Type B pancreatic cell (in vitro differentiated cells): ENCODE measurements at places on chromosomes 7 and 10. TPM values are rescaled to one million over a fixed set of nuclear protein-coding genes. Genes with fewer than 3 reads are reported as not detected.

Gene VGF
- 4.2 and 4.4 TPM in 2 replicates for total RNA-seq

Gene DGKI
- 1.8 and 2.8 TPM in 2 replicates for total RNA-seq

Gene FAM13C
- total RNA-seq: 5.6 and 10.1 TPM in 2 replicates

Gene CNPY1
- total RNA-seq: not detected in 2 replicates

Gene KEL
- 1.6 and 2.8 TPM in 2 replicates for total RNA-seq

Gene WEE2
- not detected in 2 replicates for total RNA-seq

Gene FGFR2
- total RNA-seq: 68.8 and 173 TPM in 2 replicates

Gene CPED1
- 0.88 and 45.4 TPM in 2 replicates for total RNA-seq

Gene CDK14
- total RNA-seq: 38.1 and 43.5 TPM in 2 replicates

Gene CAV1
- 14.4 and 56.1 TPM in 2 replicates for total RNA-seq

Gene LIPA
- 26.9 and 46.4 TPM in 2 replicates for total RNA-seq

DNA sequence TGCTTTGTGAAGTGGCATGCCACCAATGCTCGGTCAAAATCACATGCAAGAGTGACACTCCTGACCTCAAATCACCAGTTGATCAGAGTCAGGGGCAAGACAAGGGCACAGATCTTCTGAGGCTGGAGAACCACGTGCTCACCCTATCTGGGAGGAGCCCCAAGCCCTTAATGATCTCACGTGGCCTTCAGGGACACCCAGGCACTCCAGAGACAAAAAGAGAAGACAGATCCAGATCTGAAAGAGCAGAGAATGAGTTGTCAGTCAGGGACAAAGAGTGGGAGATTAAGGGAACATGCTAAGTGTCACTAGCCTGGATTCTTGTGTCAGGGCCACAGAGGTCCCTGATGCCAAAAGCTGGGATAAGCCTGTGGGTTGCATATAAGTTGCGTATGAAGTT lies 134.3 kb downstream of the PLXNA4 start:
- no peak overlapping the region for H3K4me3 ChIP-seq
- DNase-seq: no peak
- H3K36me3 ChIP-seq: no peaks in the 10 kb centered on the region
- no peak overlapping the region for H3K27ac ChIP-seq

DNA sequence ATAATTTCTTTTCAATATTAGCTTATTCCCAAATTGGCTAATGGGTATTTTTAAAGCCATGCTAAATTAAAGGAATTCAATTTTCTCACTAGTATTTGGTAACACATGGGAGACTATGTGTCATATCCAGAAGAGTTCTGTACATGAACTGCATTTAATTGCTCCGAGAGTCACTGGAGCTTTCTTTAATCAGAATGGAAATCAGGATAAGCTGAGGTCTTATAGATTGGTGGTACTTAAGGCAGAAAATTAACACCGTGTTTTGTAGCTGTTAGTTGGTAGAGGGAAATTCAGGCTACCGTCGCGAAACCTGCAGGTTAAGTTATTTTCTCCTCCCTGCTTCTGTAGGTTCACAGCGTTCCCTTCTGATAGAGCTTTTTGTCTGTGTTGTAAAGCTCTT lies at the start of gene WEE2:
Gene WEE2, plus strand, starts transcription at position 3 of the 400 bp plus-strand sequence. CDS start 406 bp downstream, outside the sequence.
- no peak for DNase-seq
- H3K36me3 ChIP-seq: no peaks in the 10 kb centered on the region
- H3K4me1 ChIP-seq: peaks cover 4% of the 10 kb centered on the region
- H3K27me3 ChIP-seq: peaks cover 22% of the 10 kb centered on the region
- no peak within 1 kb of the TSS for H3K4me3 ChIP-seq
- no peak within 1 kb of the TSS for H3K27ac ChIP-seq

DNA sequence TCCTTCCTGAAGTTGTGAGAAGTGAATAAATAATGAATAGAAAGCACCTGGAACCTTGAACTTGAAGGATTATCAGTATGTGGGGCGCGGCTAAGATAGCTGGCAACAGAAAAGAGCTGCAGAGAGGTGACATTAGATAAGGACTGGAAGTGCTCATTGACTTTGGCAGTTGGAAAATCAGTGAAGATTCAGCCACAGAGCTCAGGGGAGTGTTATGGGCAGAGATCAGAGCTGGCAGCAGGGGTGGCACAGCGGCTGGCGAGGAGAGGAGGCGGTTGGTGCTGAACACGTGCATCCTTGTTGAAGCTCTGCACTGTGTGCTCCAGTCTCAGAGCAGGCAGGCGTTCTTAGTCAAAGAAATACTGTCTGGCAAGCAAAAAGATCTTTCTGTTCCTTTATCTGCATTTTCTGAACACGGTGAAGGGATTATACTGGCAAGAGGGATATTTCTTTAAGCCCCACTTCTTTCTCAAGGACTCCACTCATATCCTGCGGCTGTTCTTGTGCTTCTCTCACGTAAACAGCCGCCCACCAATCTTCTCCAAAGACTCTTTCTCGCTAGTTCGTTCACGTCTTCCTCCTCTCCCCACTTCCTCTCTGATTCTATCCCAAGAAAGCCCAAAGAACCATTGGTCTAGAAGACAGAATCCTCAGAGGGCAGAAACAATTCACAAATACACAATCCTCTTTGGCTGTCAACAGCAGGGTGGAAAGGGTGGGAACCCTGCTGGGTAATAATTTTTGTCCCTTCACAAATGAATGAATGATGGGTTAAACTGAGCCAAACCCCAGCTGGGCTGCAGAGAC lies 38.6 kb upstream of the ADD3 start:
- no peaks in the 10 kb centered on the region for H3K27me3 ChIP-seq
- no peak for DNase-seq
- H3K4me3 ChIP-seq: peak overlapping the region; percentile 25
- peaks cover 52% of the 10 kb centered on the region for H3K4me1 ChIP-seq
- H3K27ac ChIP-seq: peak overlapping the region; percentile 17
- no peaks in the 10 kb centered on the region for H3K36me3 ChIP-seq

DNA sequence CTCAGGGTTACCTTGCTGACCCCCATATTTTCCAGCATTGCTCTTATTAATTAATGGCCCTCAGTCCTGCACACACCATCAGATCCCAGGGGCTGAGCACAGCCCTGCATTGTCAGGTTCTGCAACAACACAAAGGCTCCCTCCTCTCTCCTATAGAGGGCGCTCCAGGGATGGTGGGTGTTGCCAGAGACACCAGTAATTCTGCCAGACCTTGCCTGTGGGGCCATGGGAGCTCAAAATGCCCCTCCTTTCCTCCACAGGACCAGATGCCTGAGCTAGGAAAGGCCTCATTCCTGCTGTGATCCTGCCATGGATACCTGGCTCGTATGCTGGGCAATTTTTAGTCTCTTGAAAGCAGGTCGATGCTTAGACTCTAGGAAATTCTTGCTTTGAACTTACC lies 42.8 kb upstream of the PRSS58 start:
- peaks cover 4% of the 10 kb centered on the region for H3K27me3 ChIP-seq
- no peak overlapping the region for H3K4me3 ChIP-seq
- H3K27ac ChIP-seq: no peak overlapping the region
- H3K4me1 ChIP-seq: no peaks in the 10 kb centered on the region
- no peaks in the 10 kb centered on the region for H3K36me3 ChIP-seq

GRCh38 chr7:209906-210305 lies 17.5 kb downstream of the FAM20C start:
- no peaks in the 10 kb centered on the region for H3K36me3 ChIP-seq
- no peaks in the 10 kb centered on the region for H3K27me3 ChIP-seq

- H3K27me3 ChIP-seq: no peaks in the 10 kb centered on the region
- no peak overlapping the region for H3K27ac ChIP-seq
- DNase-seq: no peak
- H3K4me3 ChIP-seq: no peak overlapping the region
- peaks cover 10% of the 10 kb centered on the region for H3K36me3 ChIP-seq
- no peaks in the 10 kb centered on the region for H3K4me1 ChIP-seq
Observed at GRCh38 chr10:21030091-21030490, 133.0 kb upstream of the NEBL start.

GRCh38 chr10:123146894-123147634 lies 872 bp upstream of the HMX2 start:
- H3K36me3 ChIP-seq: peaks cover 3% of the 10 kb centered on the region
- DNase-seq: no peak
- peak overlapping the region; percentile 21 for H3K27ac ChIP-seq
- peak overlapping the region; percentile 26 for H3K4me3 ChIP-seq

GRCh38 chr10:61390851-61391250 lies 62.3 kb downstream of the TMEM26 start:
- H3K27me3 ChIP-seq: peaks cover 8% of the 10 kb centered on the region
- no peak overlapping the region for H3K4me3 ChIP-seq
- H3K4me1 ChIP-seq: no peaks in the 10 kb centered on the region

GRCh38 chr7:45978010-45978681 lies 57.1 kb upstream of the IGFBP3 start:
- DNase-seq: no peak
- H3K27ac ChIP-seq: peak overlapping the region; percentile 97
- peaks cover 8% of the 10 kb centered on the region for H3K36me3 ChIP-seq
- H3K27me3 ChIP-seq: no peaks in the 10 kb centered on the region
- peak overlapping the region; percentile 78 for H3K4me3 ChIP-seq
- H3K4me1 ChIP-seq: peaks cover 22% of the 10 kb centered on the region

DNA sequence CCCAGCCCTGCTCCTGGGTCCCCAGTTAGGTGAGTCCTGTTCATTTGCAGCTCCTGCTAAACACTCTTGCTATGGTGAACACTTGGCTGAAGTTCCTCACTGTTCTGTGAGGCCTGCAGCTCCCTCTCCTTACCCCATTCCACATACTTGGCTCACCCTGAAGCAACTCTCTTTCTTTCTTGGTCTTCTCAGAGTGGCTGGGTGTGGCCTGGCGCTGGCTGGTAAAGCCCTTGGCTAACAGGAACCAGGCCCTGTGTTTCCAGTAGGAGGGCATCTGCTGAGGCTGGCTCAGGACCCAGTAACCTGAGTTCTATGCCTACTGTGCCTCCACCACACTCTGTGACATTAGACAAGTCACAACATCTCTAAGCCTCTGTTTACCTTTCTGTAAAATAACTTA lies 53.1 kb upstream of the COL13A1 start:
- H3K27me3 ChIP-seq: peaks cover 39% of the 10 kb centered on the region
- DNase-seq: no peak
- no peak overlapping the region for H3K4me3 ChIP-seq
- H3K4me1 ChIP-seq: peaks cover 52% of the 10 kb centered on the region
- H3K36me3 ChIP-seq: no peaks in the 10 kb centered on the region
- no peak overlapping the region for H3K27ac ChIP-seq

DNA sequence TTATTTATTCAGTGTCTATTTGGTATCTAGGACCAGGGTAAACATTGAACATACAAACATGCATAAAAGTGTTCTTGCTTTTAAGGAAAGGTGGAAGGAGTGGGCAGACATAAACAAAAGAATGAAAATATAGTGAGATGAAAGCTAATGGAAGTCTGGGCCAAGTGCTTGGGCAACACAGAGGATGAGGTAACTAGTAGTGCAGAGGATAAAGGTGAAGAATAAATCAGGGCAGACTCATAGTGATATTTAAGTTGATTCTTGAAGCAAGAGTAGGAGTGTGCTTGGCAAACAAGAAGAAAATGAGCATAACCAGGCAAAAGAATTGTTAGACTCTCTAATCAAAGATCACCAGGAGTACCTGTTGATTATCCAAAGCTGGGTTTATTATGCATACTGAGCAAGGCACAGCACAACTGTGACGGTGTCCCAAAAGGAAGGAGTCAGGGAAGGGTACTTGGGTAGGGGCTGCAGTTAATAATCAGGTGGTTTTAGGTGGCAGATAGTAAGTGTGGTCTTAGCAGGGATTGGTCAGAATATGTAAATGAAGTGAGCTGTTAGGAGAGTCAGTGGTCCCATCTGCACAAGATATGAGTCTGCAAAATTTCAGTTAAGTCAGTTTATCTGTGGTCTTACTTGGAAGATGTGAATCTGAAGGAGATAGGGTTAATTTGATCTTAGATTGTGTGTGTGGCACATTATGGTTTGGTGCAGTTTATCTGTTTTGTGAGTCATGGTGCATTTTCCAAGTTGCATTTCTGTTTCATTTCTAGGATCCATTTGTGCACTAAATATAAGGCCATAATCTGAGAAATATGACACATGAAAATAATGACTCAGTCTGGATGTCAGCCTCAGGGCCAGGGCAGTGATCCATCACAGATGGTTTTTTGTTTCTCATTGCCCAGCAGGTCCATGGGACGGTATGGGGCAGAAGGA lies 30.6 kb upstream of the TAX1BP1 start:
- no peaks in the 10 kb centered on the region for H3K36me3 ChIP-seq
- H3K4me1 ChIP-seq: no peaks in the 10 kb centered on the region
- DNase-seq: no peak
- no peak overlapping the region for H3K27ac ChIP-seq
- H3K27me3 ChIP-seq: no peaks in the 10 kb centered on the region

DNA sequence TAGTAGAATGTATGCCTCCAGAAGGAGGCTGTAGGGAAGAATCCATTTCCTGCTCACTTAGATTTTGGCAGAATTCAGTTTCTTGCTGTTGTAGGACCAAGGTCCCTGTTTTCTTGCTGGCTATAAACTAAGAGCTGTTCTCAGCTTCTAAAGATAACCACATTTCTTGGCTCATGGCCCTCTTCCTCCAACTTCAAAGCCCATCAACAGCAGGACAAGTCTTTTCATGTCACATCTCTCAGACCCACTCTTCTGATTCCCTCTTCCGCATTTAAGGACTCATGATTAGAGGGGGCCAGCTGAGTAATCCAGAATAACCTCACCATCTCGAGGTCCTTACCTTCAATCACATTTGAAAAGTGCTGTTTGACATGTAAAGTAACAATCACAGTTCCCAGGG lies 8.2 kb upstream of the LSM8 start:
- no peak for DNase-seq
- H3K4me3 ChIP-seq: no peak overlapping the region
- H3K4me1 ChIP-seq: no peaks in the 10 kb centered on the region
- no peaks in the 10 kb centered on the region for H3K36me3 ChIP-seq

GRCh38 chr10:97229322-97230015 lies 43.7 kb upstream of the SLIT1 start:
- no peaks in the 10 kb centered on the region for H3K4me1 ChIP-seq
- no peak overlapping the region for H3K4me3 ChIP-seq
- H3K36me3 ChIP-seq: peaks cover 18% of the 10 kb centered on the region
- no peaks in the 10 kb centered on the region for H3K27me3 ChIP-seq
- no peak overlapping the region for H3K27ac ChIP-seq
- no peak for DNase-seq

DNA sequence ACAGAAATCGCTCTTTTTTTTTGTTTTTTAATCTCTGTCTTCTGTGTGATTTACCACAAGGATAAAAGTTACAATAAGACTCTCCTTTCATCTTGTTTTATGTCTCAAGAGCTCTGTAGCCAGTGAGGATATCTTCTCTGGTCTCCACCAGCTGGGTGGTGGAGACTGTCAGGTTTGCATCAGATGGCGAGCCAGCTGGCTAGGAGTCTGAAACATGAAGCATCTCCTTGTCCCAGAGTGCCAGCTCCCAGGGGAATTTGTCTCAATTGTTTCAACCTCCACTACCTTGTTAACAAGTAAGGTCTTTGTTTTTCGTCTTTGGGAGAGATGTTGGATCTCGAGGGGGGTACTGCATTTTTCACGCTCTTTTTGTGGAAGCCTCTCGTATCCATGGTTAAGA lies 47.3 kb downstream of the FRMPD2 start:
- H3K27ac ChIP-seq: no peak overlapping the region
- DNase-seq: no peak
- H3K27me3 ChIP-seq: no peaks in the 10 kb centered on the region
- no peak overlapping the region for H3K4me3 ChIP-seq
- H3K36me3 ChIP-seq: no peaks in the 10 kb centered on the region
